EH (cell line): ENCODE measurements at places on chromosomes 2 and 18.

- DNase-seq = no peak
These were observed 392.5 kb downstream of the FIGN start for GRCh38 chr2:163343316-163343715.

- DNase-seq = peak; percentile 42
These were observed 223.9 kb downstream of the CDCA7 start for GRCh38 chr2:173578404-173579107.

DNA sequence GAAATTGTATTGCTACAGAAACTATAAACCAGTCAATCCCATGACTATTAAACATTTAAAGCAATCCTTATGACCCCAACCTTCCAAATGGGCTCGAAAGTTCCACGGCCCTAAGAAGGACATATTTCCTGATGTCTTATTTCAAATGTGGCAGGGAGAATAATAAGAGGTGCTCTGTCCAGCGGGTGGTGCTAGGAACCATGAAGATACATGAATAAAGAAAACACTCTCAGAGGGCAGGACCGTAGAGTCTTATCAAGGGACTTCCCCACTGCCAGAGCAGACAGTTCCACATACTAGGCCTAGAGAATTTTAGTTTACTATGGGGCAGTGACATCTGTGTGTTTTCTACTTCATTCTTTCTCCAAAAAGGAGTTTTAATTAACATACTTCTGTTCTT is 187.1 kb upstream of the PIK3C3 start:
- DNase-seq = peak; percentile 40

GRCh38 chr2:161243312-161243711 is 64.9 kb upstream of the PSMD14 start:
- no peak for DNase-seq

DNA sequence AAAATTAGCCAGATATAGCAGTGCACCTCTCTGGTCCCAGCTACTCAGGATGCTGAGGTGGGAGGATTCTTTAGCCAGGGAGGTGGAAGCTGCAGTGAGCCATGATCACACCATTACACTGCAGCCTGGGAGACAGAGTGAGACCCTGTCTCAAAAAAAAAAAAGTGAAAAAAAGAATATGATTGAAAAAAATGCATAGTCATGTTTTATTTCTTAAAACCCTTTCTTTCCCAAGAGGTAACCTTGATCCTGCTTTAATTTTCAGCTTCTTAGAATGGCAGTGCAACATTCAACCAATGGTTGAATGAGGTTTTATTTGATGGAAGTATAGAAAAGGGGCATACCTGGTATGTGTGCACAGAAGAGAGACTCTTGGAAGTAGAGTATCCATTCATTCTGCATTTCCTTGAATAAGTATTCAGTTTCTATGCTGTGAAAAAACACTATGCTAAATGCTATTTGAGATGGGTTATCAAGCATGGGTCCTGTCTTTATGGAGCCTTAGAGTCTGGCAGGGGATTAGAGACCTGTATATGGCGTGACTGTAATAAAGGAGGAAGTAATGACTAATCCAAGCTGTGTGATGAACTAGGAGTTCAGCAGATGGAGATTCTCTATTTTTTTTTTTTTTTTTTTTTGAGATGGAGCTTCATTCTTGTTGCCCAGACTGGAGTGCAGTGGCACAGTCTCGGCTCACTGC is 146.3 kb downstream of the WDSUB1 start:
- DNase-seq = peak; percentile 90

DNA sequence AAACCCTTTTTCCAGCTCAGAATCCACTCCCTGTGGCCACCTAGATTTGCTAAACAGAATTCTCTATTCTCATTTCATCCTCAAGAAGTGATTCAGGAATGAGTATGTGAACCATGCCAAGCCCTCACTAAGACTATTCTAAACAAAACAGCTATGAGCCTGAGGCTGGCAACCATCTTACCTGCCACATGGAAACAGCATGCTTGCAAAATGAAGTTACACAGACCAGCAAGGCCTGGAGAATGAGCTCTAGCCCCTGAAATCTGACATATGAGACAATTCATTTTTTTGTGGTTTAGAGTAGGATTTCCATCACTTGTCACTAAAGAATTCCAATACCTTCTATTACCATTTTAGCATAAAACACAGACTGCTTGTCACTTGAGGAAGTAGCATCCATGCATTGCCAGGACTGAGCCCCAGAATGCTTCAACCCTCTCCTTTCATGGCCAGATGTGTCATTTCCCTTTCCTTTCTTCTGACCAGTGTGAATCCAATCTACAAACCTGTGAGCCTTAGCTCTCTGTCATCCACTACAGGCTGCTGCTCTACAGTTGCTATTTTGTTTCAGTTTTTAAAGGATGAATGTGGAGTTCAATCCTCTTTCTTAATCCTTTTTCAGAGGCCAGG is 744.3 kb upstream of the ACVR2A start:
- DNase-seq = no peak

DNA sequence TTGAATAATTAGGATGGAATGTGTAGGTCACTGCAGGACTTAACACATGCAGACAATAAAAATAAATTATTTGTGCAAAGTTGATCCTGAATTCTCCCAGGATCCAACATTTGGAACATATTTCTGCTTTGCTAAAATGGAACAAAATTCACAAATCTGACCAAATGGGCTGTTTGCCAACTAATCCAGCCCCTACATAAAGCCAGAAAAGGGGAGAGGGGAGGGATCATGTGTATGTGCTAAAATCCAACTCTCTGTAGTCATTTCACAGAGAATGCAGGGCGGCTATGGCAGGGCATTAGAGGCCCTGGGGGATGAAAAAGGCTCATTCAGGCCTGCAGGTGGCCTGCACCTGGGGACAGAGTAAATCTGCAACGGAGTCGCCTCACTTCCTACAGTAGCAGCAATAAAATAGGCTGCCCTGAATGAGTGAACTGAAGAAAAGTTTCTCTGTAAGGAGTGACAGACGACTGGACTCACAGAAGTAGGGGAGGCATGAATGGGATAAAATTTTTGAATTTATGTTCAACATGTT is 4.0 kb upstream of the ZFP36L2 start:
- DNase-seq = no peak

- no peak for DNase-seq
These were observed 17.2 kb upstream of the HK2 start for GRCh38 chr2:74816540-74817303.

- no peak for DNase-seq
These were observed 566.4 kb downstream of the TNS1 start for GRCh38 chr2:217436386-217436785.

GRCh38 chr2:191349990-191350389 is 104.8 kb downstream of the MYO1B start:
- no peak for DNase-seq

DNA sequence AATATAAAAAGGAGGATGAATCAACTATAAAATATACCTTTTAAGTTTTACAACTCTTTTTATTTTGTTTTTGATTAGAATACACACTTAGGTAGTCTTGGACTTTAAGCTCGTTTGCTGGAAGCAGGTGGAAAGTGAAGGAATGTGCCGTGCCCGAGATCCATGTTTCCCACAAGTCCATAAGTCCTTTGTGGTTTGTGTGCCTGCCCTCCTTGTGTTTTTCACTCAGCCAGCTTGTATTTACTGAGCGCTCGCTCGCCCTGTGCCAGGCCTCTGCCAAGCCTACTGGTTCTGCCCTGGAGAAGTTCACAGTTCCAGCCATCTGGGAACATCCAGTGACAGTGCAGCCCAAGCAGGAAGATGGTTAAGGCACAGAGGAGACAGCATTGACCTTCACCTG is 142.6 kb downstream of the MGAT5 start:
- no peak for DNase-seq

GRCh38 chr2:105103481-105103880 is 65.6 kb downstream of the MRPS9 start:
- DNase-seq = no peak

GRCh38 chr2:161965994-161966393 is 108.0 kb downstream of the DPP4 start:
- DNase-seq = no peak

- DNase-seq = peak; percentile 92
These were observed 30.3 kb upstream of the B3GNT7 start for GRCh38 chr2:231364961-231365810.

DNA sequence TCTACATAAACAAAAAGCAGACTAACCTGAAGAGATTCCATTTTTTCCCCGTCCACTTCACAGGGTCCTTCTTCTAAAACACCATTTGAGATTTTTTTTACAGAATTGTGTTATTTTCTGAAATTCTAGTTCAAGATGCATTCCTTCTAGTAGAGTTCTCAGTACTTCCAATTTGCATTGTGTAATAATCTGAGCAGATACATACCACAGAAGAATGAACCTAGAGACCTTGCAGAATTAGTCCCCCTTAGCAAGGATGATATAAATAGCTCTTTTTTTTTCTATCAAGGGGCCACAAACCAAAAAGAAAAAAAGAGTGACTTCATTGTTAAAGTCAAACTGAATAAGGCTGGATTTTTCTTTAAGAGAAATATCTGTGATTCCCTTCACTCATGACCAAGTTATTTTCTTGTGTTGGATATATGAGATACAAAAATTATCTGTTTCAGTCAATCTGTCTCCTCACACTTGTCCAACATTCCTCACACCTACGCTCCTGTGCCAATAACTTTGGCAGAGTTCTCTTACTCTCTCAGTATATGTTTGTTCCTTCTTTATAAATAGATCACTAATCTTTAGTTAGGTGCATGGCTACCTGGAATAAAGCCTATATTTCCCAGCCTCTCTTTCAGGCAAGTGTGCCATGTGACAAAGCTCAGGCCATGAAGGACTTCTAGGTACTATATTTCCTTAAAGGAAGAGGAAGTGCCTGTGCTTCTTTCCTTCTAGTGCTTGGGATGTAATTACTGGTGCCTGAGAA is 183.5 kb downstream of the ZNF385B start:
- DNase-seq = peak; percentile 60

DNA sequence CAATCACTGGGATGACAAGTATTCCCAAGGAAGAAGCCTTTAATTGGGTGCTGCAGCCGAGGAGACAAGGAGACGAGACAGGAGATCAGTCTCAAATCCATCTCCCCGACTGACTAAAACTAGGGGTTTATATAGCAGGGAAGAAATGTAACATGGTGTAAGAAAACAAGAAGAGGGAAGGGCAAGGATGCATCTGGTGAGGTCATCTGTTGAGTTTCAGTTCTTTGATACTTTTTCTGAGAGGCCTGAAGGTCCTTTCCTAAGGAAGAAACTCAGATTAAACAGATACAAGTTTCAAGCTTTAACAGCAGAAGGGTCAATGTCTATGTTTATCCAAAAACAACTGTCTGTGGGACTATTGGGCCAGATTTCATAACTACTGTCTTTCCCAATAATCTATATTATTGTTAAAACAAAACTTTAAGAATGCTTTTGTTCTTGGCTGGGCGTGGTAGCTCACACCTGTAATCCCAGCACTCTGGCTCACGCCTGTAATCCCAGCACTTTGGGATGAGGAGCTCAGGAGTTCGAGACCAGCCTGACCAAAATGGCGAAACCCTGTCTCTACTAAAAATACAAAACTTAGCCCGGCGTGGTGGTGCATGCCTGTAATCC is 2.5 kb upstream of the PDCL3 start:
- no peak for DNase-seq

- peak; percentile 54 for DNase-seq
These were observed 999 bp downstream of the INSIG2 start for GRCh38 chr2:118089139-118089800.

GRCh38 chr2:211181626-211182025 is 625.2 kb downstream of the CPS1 start:
- no peak for DNase-seq

DNA sequence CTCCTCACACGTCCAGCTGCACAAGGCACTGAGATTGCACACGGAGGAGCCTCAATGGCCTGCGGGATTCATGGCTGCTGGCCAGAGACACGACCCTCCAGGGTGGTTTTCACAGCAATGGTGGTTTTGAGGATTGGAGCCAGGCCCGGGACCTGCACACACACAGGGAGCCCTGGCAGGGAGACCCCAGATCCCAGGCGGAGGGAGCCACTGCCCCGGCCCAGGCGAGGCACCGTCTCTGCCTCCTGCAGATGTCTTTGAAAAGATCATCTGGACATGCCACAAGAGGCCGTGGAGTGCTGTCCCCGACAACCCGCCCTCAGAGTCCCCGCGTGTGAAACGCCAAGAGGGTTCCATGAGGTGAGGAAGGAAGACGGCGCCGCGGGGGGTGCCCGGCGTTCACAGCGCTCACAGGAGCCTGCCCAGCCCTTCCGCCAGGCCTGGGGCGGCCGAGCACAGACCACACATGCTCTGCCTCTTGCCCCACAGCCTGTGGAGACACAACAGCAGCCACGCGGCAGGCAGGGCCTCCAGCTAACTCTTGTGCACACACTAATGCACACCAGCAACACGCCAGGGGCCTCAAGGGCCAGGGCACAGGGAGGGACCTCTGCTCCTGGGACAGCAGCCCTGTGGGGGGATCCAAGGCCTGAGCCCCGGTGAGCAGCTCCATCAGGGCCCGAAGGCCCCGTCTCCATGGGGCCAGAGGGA is 72.8 kb upstream of the CTDP1 start:
- no peak for DNase-seq

DNA sequence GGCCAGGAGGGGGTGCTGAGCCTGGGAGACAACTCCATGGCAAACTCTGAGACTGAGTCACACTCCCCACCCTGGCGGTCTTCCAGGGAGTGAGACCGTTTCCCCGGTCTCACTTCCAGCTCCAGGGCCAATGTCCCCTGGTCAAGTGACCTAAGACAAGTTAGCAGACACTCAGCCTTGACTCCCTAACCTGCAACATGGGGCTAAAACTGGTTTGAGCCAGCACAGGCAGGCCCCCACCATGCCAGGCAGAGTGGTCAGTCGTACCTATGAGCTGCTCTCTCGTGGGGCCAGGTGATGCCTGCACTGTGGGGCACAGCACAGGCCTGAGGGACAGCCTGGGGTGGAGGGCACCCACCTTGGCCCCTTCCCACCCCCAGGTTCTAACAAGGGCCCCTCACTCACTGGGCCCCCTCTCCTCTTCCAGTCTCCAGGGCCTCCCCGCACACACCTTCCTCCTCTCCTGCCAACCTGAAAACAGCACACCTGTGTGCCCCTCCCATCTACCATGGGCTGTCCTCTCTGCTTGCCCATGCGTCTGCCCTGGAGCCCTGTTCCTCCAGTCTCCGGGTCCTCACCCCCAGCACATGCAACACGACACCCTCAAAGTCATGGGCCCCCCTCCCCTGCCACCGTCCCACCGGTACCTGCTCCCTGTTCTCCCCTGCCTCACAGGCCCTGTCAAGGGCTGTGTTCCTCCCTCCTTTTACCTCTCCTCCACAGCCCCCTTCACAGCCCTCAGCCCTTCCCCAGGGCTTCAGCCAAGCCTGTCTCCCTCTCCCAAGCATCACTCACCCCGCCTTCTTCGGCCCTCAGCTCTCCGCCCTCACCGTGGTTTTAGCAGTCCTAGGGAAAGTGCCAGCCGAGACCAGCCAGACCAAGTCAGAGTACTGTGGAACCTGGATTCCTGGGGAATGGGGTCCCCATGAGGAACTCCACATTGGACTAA is 1.6 kb downstream of the GPR17 start:
- DNase-seq = peak; percentile 72

DNA sequence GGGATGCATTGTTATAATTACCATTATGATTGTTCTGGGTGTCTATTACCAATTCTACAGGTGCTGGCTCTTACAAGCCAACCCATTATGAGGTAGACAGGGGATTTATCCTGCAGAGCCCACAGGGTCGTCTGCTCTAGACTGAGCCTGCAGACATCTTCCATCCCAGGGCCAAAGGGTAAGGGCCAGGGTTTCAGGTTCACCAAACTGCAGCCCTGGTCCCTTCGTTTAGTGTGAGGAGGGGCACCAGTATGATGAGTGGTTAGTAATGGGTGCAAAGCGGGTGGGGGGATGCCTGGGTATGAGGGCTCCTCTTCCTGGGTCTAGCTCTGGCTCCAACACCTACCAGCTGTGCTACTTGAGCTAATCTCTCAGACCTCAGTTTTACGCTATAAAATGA is 1.2 kb upstream of the ARID5A start:
- DNase-seq = no peak
